ENCODE measurements at places on chromosomes 2 and 18.
A peak's percentile ranks its signal among the peaks of the same experiment; 100 is the strongest.

- DNase-seq, result no peak
Measured at GRCh38 chr2:439556-440402, 151.9 kb upstream of the ALKAL2 start.

DNA sequence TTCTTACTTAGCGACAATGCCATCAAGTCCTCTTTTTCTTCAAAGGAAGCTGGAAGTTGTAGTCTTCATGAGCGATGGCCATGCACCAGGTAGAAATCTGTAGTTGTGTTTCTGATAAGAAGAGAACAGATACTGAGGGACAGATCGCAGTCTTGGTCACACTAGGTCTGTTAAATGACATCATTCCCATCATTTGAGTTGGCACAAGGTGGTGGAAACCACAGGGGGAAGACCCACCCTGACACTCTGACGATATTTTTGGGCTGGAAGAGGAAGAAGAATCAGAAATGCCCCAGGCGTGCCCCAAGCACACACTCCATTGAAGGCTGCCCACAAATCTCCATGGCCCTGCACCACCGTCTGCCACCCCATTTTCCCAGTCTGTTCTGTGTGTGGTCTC, 89.0 kb upstream of the BOD1L2 start:
- DNase-seq, result no peak

DNA sequence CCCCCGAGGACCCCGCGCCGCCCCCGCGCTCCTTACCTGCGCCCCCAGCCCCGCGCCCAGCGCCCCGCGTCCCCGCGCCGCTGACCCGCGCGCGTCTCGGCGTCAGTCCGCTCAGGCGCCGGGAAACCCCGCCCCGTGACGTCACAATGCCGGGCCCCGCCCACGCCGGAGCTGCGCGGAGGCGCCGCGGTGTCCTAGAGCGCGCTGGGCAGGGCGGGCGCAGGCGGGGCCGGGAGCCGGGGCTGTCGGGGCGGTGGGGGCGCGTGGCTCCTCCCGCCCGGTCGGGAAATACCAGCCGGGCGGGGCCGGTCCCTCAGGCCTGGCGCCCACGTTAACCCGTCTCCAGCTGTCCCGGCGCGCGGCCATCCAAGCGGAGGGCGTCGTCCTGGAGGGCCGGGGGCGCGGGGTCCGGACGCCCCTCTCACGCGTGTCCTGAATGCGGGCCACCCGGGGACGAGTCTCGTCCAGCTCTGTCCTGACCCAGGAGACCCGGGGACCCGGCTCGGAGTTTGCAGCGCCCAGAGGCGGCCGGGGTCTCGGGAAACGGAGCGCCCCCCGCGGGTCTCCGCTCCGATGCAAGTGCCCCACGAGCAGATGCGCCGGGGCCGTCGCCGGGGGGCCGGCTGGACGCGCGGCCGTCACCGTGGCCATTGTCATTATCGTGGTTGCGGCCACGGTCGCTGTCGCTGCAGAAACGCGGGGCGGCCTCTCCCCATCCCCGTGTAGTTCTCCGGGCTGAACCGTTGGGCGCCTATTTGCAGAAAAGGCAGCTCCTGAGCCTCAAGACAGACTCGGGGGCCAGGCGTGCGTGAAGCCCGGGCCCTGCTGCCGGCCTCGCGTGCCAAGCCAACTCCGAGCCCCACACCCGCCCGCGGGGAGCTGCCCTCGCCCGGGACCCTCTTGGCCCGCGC, at the start of gene SLC66A2:
Gene SLC66A2, minus strand, starts transcription at position 109 of the 911 bp plus-strand sequence. CDS start 727 bp downstream, outside the sequence.
- DNase-seq, result no peak

GRCh38 chr2:201127570-201127969, 11.6 kb downstream of the CFLAR start:
- DNase-seq, result no peak

- DNase-seq, result no peak
Measured at GRCh38 chr2:96873651-96874096, 3.8 kb upstream of the SEMA4C start.

DNA sequence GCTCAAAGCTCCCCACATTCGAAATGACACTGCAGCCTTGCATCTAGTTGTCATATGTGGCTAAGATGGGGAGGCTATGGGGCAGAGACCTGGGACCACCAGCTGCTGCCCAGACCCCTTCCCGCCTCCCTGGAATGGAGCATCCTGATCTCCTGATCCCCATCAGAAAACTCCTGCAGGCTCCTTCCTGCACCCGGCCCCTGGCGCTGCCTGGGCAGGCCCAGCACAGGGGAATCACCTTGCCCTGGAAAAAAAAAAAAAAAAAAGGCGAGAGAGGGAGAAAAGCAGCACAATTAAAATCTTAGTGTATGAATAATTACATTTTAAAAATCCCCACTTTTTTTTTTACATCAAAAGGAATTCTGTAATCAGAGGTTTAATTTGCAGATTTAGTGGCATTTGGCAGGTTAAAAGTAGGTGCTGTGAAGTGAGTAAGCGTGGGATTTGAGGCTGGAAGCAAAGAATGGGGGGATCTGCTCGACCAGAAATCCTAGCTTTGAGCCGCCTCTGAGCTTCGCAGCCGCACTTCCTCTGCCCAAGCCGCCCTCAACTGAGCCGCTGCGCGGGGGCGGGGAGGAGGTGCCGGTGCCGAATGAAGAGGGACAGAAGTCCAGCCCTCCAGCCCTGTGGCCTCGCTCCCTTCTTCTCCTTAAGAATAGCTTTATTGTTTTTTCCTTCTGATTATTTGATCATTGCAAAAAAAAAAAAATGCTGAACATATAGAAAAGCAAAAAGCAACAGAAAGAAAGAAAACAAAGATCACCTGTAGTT, 30.0 kb downstream of the THNSL2 start:
- no peak for DNase-seq

- no peak for DNase-seq
Measured at GRCh38 chr2:58720770-58721697, 479.9 kb upstream of the FANCL start.

GRCh38 chr2:101517758-101518271, 42.9 kb upstream of the RFX8 start:
- DNase-seq, result peak; percentile 46

GRCh38 chr2:216927163-216927562, 67.3 kb upstream of the TNP1 start:
- DNase-seq, result no peak

GRCh38 chr2:120775801-120776589, 40.3 kb downstream of the GLI2 start:
- DNase-seq, result no peak

GRCh38 chr2:151767536-151767935, 33.3 kb upstream of the NEB start:
- DNase-seq, result no peak

DNA sequence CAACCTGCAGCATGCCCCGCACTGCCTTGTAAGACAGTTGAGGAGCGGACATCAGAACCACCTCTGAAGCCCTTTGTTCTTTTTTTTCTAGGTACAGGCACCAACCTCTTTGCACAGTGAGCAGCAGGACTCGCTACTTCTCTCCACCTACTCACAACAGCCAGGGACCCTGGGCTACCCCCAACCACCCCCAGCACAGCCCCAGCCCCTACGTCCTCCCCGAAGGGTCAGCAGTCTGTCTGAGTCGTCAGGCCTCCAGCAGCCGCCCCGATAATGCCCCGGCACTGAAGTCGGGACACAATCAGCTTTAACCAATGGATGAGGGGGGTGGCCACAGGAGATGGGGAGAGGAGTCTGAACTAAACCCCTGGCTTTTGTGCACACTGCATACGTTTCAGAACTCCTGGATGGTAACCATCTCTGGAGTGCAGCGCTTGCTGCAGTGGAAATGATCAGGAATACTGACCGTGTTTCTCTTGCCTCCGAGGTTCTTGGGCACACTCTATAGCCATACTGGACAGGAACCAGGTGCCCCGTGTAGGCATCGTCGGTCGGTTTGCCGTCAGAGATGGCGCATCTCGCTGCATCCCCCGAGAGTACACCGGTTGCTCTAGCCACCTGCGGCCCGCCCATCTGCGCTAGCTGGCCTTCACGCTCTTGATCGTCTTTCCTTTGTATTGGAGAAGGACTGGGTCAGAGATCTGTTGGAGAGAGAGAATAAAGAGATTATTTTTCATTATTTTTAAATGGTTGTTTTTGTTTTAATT, 6.6 kb upstream of the RPL31 start:
- no peak for DNase-seq

DNA sequence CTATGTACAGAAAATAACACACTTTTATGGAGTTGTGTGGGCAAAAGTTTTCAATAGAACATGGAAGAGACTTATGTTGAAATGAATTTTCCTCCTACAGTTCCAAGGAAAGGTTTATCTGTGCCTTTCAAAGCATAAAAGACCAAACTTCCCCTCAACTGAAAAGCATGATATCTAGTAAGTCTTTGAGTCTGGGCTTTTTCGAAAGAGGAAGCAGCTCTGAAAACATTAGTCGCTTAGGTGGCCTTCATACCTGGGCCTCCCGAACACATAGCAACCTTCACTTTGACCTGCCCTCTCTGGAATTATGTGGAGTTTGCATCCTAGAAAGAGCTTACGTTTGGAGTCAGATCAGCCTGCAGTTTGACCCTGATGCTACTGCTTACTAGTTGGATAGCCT, 4.8 kb upstream of the CAPN14 start:
- DNase-seq, result no peak

DNA sequence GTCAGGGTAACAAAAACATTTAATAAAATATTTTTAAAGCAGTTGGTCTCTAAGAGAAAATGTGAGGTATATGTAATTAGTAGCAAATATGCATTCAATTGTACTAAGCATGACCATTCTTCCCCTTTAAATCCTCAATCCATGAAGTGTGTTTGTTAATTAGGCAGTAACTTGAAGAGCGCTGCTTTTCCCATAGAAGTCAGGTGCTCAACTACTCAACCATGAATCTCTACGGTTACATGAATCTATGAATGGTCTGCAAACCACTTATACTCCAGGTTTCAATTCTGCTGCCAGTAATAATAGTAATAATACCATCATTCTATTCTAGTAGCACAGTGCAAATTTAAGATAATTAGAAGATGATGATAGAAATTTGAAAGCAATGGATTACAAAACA, 55.8 kb downstream of the SLC8A1 start:
- no peak for DNase-seq

GRCh38 chr2:238099714-238100048, 459 bp upstream of the ESPNL start:
- no peak for DNase-seq

GRCh38 chr2:98695255-98695654, 35.7 kb downstream of the MGAT4A start:
- no peak for DNase-seq

GRCh38 chr18:35782926-35783325, 189.6 kb upstream of the RMP24 start:
- no peak for DNase-seq

GRCh38 chr2:239574434-239575156, 173.8 kb upstream of the HDAC4 start:
- no peak for DNase-seq

GRCh38 chr2:6866275-6866671, 566 bp upstream of the CMPK2 start:
- no peak for DNase-seq

DNA sequence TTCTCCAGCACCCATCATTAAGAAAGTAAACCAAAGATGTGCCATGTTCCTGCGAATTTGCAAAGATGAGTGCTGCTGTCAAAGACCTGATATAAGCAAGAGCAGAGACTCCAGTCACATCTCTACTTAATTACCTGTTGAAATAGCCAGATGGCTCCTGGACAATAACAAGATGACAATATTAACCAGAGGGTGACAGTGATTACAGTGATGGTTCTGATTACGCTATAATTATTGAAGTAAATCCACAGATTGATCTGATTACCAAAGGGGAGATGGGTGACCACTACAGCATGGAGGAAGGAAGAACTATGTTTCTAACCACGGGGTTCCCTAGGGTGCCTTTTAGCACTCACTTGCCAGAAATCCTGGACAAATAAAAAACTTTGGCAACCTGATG, 36.5 kb upstream of the AFF3 start:
- no peak for DNase-seq

GRCh38 chr2:183125659-183126341, 1.6 kb downstream of the NUP35 start:
- no peak for DNase-seq

DNA sequence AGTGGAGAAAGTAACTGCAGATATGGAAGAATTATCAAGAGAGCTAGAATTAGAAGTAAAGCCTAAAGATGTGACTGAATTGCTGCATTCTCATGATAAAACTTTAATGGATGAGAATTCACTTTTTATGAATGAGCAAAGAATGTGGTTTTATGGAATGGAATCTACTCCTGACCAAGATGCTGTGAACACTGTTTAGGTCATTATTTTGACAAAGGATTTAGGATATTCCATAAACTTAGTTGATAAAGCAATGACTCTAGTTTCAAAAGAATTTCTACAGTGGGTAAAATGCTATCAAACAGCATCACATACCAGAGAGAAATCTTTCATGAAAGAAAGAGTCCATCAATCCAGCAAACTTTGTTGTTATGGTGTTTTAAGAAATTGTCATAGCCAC, 1317.7 kb upstream of the ACVR2A start:
- DNase-seq, result peak; percentile 29

GRCh38 chr2:215507136-215507535, 71.3 kb upstream of the FN1 start:
- no peak for DNase-seq

DNA sequence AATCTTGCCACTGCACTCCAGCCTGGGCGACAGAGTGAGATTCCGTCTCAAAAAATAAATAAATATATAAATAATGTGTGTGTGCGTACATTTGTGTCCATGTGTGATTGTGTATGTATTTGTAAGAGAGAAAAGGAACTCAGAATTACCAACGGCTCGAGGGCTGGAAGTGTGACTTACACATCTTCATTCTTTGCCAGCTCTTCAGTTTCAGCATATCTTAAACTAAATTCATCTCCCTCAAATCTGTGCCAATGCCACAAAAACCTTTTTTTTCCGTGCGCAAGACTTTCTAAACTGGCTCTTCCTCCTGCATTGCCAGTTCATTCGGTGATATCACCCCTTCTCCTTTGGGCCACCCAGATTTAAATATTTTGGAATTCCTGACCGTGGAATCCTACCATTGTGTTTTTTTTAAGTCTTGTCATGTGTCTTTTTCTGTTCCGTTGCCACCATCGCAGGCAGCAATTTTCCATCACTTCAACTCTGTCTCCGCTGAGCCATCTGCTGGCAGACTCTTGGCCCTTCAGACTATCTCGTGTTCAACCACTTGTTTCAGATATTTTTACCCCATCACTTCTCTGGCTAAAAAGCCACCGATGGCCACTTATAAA, 77.0 kb upstream of the ZNF532 start:
- DNase-seq, result no peak

DNA sequence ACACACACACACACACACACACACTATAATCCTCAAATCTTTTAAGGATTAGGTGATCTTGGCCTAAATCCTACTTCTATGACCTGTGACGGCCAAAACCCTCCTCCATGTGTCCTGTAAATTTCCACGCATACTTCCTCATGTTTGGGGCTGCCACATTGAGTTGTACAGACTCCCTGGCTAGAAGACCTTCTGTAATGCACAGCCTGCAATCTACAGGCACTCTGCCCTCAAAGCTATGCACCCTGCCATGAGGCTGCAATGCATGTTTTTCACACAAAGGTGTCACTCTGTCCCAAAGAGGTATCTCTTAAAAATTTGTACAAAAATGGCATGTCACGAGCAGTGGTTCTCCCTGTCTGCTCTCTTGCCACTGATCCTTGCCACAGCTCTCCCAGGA, 26.4 kb upstream of the B4GALT6 start:
- no peak for DNase-seq
